IPS-NIHi11 (cell line): ENCODE measurements at places on chromosomes 13 and 19.

GRCh38 chr13:51719394-51719793, 84.6 kb downstream of the DHRS12 start:
- no peak for DNase-seq

DNA sequence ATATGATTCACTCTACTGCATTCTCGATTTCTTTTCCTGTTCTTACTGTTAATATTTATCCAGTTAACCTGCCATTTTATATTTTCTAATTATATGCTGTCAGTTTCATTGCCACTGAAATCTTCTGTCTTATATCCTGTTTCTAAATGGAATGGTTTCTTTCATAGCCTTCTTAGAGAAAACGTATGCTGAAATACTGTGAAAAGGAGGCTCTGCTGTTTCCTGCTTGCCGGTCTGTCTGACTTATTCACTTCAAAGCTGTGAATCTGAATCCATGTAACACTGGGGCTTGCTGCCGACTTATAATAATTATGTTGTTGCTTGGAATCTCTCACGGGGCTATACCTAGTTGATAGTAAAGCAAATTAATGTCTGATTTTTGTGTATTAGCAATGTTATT, 80.0 kb downstream of the GPR12 start:
- no peak for DNase-seq

DNA sequence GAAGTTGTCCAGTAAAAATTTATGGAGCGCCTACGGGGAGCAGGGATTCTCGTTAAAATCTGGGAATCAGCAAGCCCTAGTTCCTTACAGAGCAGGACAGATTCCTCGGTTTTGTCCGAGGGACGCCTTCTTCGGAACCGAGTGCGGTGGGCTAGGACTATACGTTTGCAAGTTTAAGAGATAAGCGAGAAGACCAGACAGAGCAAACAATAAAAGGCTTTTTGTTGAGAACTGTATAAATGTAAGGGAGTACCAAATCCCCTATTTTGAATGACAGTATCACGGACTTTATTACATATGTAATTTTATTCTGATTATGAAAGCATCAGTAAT, 971 bp upstream of the ANKRD10 start:
- no peak for DNase-seq

- no peak for DNase-seq
Observed at GRCh38 chr13:71789693-71790329, 77.2 kb downstream of the DACH1 start.

DNA sequence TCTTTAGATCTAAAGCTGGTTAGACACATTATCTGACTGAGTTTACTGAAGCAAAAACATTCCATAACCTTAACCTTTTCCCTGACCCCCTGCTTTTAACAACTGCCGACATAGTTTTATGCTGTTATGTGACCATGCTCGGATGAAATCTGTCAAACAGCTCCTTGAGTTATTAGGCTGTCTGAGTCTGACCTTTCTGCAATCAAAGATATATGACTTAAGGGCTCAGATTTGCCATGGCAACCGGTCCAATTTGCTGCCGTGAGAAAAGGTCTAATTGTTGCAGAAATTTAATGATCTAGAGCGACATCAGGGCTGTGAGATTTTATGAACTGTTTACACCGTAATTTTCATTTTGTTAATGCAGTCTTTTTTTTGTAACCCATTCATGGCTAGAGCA, 61.8 kb downstream of the URI1 start:
- DNase-seq = no peak

GRCh38 chr19:43765109-43765876, 10.5 kb upstream of the SMG9 start:
- no peak for DNase-seq

GRCh38 chr19:29873024-29873800, 61.4 kb downstream of the CCNE1 start:
- peak; percentile 91 for DNase-seq

GRCh38 chr13:91203430-91203829, 144.1 kb upstream of the MIR17HG start:
- DNase-seq = no peak

- no peak for DNase-seq
Observed at GRCh38 chr19:48533770-48534169, 18.2 kb upstream of the SULT2B1 start.

GRCh38 chr13:75633285-75633684, 2.8 kb upstream of the LMO7 start:
- no peak for DNase-seq

GRCh38 chr13:30529085-30529834, 63.5 kb upstream of the HMGB1 start:
- no peak for DNase-seq

DNA sequence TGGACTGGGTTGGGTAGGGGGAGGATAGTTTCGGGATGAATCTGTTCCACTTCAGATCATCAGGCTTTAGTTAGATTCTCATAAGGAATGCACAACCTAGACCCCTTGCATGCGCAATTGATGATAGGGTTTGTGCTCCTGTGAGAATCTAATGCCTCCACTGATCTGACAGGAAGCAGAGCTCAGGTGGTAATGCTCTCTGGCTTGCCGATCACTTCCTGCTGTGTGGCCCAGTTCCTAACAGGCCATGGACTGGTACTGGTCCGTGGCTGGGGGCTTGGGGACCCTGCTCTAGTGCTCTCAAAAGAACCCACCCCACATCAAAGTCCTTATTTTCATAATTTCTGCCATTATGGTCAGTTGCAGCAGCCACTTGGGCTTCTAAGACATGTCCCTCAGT, 30.1 kb downstream of the DNAJC3 start:
- DNase-seq = no peak

GRCh38 chr13:96500953-96501352, 411.0 kb downstream of the HS6ST3 start:
- DNase-seq = no peak

DNA sequence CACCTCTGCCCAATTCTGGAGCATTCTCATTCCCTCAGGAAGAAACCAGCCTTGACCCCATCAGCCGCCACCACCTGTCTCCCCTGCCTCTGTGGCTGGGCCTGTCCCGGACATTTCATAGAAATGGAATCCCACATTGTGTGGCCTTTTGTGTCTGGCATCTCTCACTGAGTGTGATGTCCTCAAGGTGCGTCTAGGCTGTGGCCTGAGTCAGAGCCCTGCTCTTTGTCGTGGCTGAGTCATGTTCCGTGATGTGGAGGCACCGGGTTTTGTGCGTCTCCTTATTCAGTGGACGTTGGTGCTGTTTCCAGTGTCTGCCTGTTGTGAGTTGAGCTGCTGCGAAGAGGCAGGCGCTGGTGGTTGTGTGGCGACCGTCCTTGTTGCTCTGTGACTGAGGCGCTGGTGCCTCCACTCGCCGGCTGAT, 3.5 kb downstream of the FZR1 start:
- no peak for DNase-seq

DNA sequence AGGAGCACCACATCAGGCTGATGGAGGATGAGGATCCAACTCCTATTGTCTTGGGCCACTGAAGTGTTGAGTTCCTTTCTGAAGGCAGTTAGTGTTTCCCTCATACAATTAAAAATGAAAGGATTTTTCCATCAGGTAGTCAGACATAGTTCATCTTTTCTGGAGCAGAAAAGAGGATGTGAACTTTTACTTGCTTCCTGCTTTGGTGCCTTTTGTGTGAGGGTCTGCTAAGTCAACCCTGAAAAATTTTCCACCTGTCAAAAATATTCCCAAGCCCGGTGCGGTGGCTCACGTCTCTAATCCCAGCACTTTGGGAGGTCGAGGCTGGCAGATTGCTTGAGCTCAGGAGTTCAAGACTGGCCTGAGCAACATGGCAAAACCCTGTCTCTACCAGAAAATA, 43.9 kb downstream of the RGCC start:
- DNase-seq = no peak

DNA sequence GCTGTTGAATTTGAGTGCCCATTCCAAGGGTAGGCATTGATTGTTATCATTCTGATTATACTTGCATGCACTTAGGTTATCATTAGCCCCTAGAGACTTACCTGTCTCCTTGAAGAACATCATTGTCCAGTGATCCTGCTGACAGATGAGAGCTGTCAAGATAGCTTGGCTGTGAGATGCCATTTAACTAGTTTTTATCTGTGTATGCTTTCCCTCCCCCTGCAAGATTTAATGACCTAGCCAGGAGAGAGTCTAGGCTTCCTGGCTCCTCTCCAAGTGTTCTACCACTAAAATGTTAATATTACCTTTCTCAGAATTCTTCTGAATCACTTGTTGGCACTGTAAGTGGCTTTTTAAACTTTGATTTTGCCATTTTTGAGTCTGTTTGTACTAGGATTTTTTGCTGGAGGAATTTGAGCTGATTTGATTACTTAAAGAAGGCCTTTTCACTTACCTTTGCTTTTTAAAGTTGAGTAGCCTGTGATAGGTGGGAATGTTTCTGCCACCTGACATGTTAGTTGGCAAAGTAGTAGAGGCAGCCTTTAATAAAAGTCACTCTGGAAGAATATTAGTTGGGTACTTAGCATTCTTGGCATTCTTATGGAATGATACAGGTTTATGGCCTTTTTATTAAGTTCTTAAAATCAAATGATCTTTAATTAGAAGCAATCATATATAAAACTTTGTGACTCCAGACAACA, 41.1 kb downstream of the ARHGAP35 start:
- DNase-seq = no peak

DNA sequence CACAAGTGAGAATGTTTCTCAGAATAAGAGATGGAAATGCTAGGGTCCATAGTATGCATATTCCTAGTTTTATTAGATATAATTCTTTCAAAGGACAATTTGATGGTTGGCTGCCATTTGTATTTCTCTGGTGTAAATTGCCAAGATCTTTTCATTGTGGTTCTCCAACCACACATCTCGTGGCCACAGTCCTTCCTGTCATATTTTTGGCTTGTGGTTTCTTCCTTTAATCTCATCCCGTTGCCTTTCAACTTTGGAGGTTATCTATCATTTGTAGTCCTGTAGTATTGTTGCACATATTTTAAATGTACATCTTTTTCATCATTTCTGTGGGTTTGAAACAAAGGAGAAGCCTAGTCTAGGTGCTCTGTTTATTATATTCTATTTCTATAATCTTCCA, 61.2 kb downstream of the WASF3 start:
- DNase-seq = no peak

DNA sequence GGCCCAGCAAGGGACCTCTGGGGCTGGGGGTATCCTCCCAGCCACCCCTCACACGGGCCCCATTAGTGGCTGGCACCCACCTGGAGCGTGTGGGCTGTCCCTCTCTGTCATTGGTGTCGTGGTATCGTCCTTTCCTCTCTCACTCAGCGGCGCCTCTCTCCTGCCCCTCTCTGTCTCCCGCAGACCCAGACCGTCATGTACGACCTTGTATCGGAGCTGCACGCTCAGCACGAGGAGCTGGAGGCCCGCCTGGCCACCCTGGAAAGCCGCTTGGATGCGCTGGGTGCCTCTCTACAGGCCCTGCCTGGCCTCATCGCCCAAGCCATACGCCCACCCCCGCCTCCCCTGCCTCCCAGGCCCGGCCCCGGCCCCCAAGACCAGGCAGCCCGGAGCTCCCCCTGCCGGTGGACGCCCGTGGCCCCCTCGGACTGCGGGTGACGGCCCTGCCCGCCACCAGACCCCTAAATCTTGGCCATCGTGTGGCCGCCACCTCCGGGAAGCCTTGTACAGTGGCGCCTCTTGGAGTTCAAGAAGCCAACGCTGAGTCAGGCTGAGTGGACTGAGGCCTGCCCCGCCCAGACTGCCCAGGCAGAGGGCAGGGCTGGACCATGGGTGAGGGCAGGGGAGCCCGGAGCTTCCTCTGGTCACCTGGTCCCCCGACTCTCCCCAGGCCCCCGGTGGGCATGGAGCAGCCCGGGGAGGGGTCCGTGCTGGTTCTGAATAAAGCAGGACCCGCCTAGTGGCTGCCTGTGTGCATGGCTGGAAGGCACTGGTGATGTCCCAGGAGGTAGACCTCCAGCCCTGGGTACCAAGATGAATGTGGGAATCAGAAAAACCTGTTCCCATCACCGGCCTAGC, 9.8 kb upstream of the ARRDC2 start:
- DNase-seq = peak; percentile 66

GRCh38 chr19:48461651-48461981, 6.2 kb downstream of the KCNJ14 start:
- DNase-seq = peak; percentile 14

DNA sequence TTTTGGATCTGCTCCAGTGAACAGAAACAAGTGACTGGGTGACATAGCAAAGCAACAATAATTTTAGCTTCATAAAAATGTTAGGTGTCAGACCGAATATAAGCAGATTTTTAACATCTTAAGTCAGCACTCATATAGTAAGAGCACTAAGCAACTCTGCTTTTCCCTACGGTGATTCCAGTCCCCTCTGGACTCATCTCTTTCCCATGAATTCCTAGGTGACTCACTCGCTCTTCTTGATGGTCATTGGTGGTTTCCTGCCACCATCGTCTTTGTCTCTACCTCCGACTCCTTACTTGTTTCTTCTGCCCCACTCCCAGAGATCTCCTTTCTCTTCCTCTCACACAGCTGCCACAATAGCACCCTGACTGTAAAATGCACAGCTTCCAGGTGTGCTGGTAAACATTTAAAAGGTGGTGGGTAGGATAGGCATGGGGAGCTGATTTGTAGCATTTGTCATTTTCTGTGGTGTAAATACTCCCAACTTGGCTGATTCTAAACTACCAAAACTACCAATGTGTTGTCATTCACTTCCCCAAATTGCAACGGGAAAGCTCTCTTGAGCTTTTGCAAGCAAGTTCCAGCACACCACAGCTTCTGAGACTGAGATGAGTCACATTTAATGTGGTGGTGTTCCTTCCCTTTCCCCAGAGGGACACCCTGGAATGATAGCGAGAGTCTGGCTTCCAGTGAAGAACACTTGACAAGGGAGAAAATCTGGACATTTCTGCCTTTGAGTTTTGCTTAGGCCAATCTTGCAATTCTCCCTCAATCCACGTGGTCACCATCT, 42.8 kb upstream of the CLDN10 start:
- no peak for DNase-seq

GRCh38 chr13:88071371-88071770, 400.2 kb downstream of the SLITRK5 start:
- DNase-seq = no peak

DNA sequence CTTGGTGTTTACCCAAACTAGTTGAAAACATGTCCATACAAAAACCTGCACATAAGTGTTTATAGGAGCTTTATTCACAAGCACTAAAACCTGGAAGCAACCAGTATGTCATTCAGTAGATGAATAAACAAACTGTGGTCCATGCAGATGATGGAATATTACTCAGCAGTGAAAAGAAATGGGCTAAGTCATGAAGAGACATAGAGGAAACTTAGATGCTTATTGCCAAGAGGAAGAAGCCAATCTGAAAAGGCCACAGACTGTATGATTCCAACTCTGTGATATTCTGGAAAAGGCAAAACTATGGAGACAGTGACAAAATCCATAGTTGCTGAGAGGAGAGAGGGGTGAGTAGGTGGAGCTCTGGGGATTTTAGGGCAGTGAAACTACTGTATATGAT, 38.8 kb upstream of the MCF2L start:
- no peak for DNase-seq
